Astrocyte of the hippocampus (primary cell): ENCODE measurements at places on chromosomes 16 and 17.

DNA sequence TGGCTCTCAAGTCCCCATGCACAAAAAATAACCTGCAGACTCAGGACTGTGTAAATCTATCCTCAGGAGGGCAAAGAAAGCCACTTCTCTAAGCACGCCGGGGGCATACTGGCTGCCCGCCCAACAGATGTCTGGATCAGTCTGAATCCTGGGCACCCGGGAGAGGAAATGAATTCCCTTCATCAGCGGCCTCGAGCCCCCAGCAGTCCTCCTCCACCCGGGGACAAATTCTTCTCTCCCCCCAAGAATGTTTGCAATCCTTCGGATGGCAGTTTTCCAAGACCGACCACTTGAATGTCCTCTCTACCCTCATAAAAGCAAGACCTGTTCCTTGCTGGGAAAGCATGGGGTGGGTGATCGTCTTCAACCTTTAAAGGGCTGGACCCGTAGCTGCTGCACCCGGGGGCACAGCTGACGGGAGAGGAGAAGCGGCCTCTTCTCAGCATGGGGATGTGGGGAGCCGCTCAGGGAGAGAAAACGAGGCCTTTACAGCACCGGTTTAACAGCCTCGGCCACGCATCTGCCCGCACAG is 9.4 kb upstream of the MAP2K3 start:
- peak; percentile 70 for DNase-seq

GRCh38 chr16:47925811-47926460 is 229.9 kb downstream of the ABCC12 start:
- peak; percentile 14 for DNase-seq

- no peak for DNase-seq
Measured at GRCh38 chr17:1583556-1583955, 21.0 kb upstream of the PITPNA start.

GRCh38 chr17:29474297-29474696 is 84.1 kb downstream of the TAOK1 start:
- no peak for DNase-seq

GRCh38 chr17:58507123-58507634 is 7.3 kb downstream of the MTMR4 start:
- no peak for DNase-seq

DNA sequence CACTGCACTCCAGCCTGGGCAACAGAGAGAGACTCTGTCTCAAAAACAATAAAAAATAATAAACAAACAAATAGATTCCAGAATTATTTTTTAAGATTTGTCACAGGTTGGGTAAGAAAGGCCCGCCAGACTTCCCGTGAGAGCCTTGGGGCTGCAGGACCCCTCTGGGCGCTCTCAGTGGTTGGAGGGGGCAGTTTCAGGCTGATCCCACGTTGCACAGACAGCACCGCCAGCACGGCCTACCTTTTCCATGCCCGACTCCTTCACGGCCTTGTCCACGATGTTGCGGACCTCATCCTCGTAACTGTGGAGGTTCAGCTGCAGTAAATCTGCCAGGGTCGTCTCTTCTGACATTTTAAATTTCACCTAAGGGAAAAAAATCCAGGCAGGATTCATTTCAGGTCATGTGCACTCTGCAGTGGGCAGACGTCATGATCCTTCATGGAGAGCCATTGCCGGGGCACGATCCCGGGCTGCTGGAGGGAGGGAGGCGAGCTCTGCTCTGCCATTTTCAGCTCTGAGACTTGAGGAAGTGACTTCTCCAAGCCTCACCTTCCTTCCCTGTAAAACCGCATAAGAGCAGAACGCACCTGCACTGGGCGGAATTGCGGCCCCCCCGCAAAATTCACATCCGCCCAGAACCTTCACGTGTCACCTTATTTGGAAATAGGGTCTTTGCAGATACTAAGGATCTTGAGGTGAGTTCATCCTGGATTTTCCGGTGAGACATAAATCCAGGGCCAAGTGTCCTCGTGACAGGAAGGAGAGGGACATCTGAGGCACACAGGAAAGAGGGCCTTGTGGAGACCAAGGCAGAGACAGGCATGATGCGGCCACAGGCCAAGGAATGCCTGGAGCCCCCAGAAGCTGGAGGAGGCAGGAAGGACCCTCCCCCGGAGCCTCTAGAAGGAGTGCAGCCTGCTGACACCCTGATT is 66.8 kb downstream of the DNAH17 start:
- no peak for DNase-seq

GRCh38 chr16:30094541-30095165 is 1.4 kb downstream of the YPEL3 start:
- no peak for DNase-seq

- DNase-seq, result peak; percentile 94
Measured at GRCh38 chr16:54286366-54287130, at the start of gene IRX3. Gene IRX3 (minus strand): TSS chr16:54286787. CDS start chr16:54286050, 737 bp downstream.

DNA sequence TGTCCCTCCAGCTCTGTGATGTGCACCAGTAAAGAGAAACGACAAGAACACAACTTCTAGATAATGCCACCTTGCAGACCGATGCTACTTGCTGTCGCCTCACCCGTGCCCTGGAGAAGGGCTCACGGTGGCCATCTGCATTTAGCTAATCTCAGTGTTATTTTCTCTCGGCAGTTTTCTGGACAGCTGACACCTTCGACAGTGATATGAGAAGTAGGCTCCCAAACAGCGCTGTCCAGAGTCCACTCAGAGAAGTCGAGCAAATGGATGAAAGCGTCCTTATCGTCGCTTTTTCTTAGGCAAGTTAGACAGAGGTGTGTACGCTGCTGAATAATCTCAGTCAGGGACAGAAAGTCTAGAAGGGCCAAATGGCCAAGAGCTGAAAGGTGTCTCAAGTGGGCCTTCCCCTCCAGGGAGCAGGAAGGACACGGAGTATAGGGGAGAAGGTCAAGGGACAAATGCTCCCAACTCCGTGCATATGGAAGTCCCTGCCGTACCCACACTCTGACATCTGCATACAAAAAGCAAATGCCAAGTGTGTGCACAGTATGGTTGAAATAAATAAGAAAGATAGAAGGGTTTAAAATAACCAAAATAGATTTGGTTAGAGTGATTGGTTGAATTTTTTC is 42.4 kb upstream of the MYOCD start:
- no peak for DNase-seq

DNA sequence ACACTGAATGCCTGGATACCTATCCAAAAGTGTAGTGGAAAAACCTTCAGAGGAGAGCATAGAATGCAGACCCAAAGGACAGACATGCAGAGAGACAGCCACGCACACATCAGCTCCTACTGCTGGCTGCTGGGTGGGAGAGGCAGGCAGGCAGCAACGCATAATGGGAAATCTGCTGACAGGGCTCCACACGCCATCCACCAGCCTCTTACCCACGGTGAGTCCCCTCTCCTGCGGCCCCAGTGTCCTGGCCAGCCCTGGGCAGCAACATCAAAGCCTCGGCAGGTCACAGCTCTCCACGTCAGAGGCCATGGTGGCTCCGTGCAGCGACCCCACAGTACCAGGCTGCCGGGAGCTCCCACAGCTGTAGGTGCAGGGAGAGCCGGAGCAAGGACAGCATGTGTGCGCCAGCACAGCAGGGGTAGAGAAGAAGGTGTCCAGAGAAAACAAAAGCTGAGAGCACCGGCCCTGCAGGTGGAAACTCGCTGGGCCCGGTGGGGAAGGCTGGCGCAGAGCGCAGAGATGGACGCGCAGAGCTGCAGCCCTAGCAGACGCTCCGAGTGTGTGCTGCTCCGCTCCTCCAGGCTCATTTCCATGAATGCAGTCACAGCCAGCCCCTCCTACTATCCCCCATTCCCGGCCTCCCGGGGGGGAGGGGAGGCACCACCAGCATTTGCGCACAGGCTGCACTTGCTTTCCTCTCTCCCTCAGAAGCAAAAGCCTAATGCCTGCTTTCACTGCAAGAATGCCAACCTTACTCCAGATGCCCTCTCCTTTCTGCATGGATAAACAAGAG is 58.9 kb downstream of the CYTH1 start:
- peak; percentile 75 for DNase-seq

GRCh38 chr17:2191785-2192184 is 111.8 kb downstream of the SMG6 start:
- DNase-seq, result no peak

DNA sequence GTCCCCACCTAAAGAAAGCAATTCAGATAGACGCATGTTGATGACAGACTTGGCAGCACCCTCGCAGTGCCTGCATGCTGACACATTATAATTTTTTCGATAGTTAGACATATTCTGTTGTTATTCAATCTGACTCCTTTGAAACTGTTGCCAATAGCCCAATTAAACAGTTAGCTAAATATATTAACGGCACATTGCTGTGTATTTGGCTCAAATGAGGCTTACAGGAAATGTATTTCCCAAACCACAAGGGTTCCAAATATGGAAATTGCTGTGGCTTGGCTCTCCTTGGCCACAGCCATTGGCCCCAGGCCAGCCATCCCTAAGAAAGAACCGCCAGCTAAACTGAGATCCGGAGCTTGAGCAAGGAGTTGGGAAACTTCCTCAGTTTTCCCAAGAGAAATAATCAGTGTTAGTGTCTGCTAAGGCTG is 31.1 kb downstream of the C16orf82 start:
- peak; percentile 75 for DNase-seq

GRCh38 chr16:81478876-81479511 is 34.4 kb downstream of the CMIP start:
- no peak for DNase-seq

DNA sequence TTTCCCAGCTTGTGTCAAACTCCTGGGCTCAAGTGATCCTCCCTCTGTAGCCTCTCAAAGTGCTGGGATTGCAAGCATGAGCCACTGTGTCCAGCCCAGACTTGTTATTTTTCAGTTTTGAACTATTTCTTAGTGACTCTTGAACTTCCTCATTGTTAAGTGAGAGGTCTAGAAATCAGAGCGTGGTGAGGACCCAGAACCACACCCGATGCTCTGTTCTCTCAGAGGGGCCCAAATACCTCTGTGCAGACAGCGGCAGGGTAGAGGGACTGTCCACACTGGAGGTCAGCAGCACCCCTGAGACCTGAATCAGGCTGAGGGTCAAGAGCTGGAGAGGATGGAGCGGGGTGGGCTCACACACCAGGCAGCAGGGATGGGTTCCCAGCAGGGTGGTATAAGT is 47.7 kb upstream of the MEAK7 start:
- DNase-seq, result no peak

GRCh38 chr16:30605158-30605557 is 5.0 kb downstream of the ZNF689 start:
- DNase-seq, result no peak

GRCh38 chr17:71142333-71142732 is 973.0 kb downstream of the KCNJ2 start:
- no peak for DNase-seq

- no peak for DNase-seq
Measured at GRCh38 chr17:41456204-41456603, 11.0 kb downstream of the KRT32 start.

GRCh38 chr17:51710634-51710979 is 447.9 kb downstream of the CA10 start:
- DNase-seq, result no peak

DNA sequence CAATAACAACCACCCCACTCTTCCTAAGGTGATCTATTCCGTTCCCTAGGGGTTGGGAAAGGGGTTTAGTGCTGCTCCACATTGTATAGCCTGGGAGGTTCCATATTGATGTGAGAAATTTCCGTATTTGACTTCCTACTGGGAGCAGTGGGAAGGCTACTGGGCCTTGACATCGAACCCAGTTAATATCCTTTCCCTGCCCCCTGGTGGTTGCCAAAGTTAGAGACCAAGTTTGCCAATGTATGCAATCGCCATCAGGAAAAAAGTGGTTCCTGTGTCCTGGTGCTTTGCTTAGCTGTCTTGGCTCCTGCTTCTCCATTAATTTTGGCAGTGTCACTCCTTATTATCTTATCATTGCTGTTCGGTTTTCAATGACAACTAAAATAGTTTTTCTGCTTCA is 914.9 kb downstream of the KCNJ2 start:
- DNase-seq, result no peak

DNA sequence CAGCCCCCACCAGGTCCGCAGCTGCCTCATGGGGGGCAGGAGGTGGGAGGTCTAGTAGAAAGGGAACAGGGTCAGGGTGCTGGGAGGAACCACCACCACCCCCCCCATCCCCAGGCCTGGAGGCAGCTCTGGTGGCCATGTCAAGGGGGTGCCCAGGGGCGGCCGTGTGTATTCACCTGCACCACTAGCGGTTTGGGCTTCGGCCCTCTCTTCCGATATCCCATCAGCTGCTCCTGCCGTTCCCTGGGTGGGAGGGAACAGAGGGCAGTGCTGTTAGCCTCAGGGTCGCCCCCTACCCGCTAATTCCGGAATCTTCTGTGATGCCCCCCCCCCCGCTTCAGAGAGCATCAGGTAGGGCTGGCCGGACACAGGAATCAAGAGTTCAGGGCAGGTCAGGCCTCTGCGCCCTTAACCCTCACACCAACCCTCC is 3.8 kb downstream of the CBX4 start:
- DNase-seq, result no peak

GRCh38 chr17:9115214-9116191 is 94.2 kb downstream of the NTN1 start:
- peak; percentile 77 for DNase-seq

DNA sequence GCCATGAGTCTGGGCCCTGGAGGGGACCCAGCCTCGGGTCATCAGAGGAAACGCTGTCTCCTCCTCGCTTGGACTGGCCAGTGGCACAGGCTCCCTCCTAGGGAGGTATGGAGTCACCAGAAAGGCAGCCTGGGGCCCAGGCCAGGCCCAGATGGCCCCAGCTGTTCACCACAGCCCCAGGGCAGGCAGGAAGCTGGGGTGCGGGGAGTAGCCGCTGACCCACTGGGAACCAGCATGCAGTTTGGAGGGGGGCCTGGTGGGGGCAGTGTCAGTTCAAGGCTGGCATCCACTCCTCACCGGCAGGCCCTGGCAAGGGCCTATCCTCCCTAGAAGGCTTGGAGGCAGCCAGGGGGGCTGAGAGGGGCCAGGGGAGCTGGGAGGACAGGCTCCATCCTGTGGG is 48.8 kb downstream of the SDK2 start:
- peak; percentile 22 for DNase-seq

DNA sequence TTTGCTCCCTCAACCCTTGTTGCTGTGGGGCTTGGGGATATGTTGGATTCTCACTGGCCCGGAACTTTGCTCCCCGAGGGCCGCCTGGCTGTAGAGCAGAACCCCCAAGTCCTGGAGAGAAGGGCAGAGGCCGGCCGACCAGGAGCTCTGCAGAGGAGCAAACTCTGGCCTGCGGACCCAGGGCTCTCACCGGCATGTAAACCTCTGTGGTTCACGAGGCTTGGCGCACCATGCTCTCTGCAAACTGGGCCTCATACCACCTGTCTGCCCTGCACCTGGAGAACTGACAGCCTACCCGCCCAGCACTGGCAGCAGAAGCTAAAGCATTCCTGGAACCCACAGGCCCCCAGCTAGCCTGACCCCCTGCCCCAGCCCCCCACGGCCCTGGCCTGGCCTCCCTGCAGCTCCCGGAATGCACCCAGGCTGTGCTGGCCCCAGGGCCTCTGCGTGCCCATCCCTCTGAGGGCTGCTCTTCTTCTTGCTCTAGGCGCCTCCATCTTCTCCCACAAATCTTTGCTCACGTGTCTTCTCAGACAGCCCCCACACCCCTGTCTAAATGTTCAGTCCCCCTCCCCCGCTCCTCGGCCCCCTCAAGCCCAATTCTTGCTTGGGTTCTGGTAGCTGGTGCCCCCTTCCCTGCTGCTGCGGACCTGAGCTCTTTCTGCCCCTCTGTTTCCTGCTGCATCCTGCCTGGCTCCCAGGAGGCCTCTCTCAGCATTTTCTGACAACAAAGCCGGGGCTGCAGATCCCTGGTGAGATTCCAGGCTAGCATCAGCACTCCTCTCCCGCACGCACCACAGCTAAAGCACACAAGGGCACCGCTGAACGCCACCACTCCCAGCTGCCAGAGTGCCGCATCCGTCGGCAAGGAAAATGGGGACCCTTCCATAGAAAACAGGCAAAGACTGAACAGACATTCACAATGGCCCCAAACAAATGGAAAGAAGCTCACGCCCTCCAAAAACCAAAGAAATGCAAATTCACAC is 23.3 kb downstream of the ACTG1 start:
- DNase-seq, result no peak

- DNase-seq, result no peak
Measured at GRCh38 chr17:20159406-20160069, 150.4 kb downstream of the SPECC1 start.
